ENCODE measurements at places on chromosomes 7 and 10.

GRCh38 chr10:112811741-112812551 lies 138.1 kb upstream of the TCF7L2 start:
- DNase-seq: no peak

DNA sequence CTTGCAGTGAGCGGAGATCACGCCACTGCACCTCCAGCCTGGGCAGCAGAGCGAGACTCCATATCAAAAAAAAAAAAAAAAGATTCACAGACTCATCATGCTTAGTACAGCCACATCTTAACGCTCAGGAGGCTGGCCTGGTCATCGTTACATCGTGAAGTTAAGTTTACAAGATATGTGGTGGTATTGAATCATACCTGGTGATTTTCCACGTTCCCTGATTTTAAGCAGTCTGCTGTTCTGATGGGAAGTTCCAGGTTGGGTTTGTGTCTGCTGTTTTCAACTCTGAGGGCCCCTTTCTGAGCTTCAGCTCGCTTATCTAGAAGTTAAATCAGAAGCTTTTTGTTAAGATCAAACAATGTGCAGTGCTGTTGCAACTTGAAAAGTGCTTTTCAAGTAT lies 6.9 kb downstream of the PPP2R2D start:
- DNase-seq: no peak

- DNase-seq: no peak
These were observed 11.6 kb downstream of the KLRG2 start for GRCh38 chr7:139471740-139472353.

- no peak for DNase-seq
These were observed 914 bp downstream of the ZNF37A start for GRCh38 chr10:38094927-38095574.

- DNase-seq: no peak
These were observed 62.0 kb upstream of the NAMPT start for GRCh38 chr7:106346678-106347217.

DNA sequence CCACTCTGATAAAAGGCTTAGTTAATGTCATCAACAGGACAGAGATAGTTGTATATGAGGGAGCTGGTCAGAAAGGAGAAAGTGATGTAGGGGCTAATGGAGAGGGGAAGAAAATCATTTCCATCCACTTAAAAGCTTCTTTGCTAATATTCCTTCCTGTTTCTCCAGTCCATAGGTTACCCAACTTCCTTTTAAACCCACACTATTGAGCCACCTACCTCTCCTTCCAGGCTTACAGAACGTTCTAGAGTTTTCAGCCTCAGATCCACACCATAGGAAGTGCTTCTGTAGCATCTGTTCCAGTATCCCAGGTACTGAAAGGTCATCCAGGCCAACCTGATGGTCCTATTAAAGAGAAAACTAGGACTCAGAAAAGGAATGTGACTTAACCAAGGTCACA lies 28.2 kb downstream of the STRIP2 start:
- no peak for DNase-seq

DNA sequence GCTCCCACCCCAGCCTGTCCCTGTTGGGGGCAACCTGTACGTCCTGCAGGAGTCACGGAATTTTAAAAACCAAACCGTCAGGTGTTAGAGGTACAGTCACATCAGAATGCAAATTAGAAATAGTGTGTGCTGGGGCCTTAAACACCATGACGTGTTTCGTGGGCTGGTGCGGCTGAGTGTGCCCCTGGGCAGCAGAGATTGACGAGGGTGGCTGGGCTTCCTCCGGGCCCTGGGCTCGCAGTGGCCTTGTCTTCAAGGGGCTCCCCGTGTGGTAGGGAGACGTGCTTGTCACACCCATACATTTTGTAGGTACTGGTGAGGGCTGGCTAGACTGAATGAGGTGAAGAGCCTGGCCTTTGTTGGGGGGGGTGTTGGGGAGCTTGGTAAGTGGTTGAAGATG lies 7.6 kb downstream of the MGMT start:
- DNase-seq: no peak

DNA sequence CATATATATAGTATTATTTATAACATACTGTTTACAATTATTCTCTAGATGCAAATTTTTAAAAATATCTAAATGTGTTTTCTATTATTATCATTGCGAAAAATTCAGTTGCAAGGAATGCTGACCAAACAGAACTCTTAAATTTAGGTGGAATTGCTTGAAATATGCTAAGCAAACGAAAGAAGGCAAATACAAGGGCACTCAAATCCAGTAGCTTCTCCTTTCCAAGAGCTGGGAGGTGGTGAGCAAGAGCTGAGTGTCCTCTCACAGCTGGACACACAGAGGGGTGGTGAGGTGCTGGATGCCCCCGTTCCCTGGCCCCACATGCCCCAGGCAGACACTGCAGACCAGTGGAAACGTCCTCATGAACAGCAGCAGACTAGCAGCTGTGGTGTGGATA lies 166.0 kb downstream of the TAX1BP1 start:
- DNase-seq: no peak

DNA sequence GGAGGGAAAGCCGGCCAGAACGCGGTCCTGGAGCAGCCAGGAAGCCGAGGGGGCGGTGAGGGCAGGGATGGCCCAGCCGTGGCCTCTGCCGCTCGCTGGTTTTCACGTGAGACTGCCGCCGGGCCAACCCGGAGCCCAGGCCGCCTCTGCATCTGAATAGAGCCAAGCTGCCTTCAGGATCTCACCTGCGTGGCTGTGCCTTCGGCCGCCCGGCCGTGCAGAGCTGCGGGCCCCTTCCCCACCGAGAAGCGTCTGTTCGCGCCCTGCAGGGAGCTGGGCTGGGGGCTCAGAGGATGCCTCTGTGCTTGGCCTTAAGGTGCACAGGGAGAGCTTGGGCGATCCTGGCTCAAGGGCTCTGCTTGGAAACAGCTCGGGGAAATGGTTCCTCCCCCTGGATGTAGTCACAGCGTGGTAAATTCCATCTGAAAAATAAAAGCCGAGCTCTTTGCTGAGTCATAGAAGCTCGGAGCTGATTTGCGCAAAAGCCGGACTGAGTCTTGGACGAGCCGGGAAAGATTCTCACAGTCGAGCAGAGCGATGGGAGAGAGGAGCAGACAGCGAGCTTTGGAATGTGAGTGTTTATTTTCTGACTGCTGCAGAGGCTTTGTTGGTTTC lies at the start of gene JAKMIP3:
Gene JAKMIP3 (plus strand): TSS at position 456 of the 615 bp plus-strand sequence. CDS start 38,863 bp downstream, outside the sequence.
- no peak for DNase-seq
